NCI-H1048 (cell line): ENCODE measurements at places on chromosomes 6 and 20.

DNA sequence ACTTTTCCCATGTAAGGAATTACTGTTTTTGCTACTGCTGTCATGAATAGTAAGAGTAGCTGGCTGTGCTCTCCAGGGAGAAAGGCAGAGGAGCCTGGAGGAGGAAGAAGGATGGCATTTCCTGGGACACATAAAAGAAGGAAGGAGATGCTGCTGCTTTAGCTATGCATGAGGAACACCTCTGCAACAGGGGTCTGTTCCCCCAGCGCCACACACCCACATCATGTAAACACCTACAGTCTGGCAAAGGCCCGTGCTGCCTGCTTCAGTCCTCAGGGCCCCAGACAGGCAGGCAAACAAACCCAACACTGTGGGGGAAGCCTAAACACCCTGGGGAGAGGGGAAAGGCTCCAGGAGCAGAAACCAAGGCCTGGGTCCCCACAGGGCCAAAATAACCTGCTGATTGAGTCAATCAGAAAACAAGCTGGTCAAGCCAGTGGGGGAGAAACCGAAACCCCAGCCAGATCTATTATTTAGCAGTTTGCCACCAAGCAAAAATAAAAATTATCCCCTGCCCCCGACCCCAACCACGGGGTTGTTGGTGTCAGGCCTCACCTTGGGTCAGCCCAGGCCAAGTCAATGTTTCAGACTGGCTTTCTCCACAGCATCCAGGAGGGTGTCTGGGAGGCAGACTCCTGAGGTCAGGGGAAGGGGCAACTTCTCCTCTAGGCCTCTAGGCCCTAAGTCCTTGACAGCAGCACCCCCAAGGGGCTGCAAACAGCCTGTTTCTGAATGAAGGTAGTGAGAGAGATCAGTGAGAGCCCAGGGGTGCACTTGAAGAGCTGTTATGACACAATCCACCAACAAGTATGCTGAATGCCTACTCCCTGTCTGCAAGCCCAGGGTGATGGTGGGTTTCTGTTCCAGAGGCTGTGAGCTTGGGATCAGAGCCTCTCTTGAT is 34.6 kb upstream of the SCUBE3 start:
- DNase-seq, result no peak

DNA sequence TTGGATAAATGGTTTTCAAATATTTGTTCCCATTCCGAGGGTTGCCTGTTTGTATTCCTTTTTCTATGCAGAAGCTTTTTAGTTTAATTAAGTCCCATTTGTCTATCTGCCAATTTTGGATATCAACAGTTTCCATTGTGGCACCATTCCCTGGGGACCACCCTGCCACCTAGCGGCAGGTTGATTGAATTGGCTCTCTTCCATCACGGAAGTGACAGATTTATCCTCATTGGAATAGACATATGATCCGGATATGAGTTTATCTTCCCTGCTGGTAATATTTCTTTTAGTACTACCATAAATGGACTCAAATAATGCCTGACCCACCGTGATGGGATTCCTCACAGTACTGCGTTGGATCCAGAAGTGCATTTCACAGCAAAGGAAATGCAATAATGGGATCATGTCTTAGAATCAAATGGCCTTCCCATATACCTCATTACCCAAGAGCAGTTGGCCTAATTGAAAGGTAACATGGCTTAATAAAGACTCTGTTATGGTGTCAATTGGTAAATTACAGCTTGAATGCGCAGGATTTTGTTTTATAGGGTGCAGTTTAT is 327.0 kb downstream of the BMP2 start:
- DNase-seq, result no peak

DNA sequence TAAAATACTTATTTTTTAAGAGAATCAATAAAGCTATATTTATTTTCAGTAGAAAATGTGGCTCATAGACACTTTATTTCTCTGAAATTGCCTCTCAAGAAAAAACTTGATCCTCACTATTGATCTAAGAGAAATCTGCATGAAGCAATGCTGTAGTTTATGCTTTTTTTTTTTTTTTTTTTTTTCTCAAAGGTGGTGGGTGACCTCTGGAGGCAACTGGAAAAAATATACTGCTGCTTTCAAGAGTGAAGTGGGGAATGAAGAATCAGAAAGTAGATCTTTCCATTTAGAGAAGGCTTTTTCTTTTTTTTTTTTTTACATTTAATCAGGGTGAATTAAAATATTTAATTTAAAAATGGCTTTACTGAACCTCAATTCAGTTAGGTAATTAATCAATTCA is 169.3 kb downstream of the SLC16A10 start:
- no peak for DNase-seq

DNA sequence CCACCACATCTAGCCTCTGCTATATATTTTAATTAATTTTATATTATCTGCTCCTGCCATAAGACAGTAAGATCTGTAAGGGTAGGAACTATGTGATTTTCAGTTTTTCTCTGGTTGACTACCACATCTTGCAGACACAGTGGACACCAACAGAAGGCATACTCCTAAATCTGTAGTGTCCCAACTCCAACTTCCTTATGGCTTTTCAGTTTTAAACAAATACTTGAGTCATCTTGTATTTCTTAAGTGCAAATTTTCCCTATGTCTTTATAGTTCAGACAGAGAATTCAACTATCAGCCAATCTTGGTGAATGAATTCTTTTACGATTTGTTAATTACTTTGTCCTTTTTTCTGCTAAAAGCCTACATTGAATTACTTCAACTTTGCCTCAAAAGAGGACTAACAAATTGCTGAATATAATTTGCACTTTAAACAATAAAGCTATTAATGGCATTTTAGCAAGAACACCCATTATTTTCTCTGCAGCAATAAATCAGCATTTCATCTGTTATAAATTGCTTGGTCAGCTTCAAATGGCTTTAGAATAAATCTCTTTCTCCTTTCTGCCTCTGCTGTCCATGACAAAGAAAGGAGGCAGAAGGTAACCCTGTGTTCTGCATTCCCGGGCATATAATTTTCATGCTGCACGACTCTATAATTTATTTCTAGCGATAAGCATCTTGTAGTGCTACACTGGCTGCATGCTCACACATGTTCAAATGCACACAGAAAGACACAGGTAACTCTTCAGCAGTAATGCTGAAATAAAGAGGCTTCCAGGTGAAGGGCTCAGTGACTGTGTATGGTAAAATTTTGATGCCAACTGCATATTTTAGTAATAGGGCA is 144.8 kb downstream of the BACH2 start:
- DNase-seq, result no peak
